ENCODE measurements at places on chromosomes 11 and 22.

DNA sequence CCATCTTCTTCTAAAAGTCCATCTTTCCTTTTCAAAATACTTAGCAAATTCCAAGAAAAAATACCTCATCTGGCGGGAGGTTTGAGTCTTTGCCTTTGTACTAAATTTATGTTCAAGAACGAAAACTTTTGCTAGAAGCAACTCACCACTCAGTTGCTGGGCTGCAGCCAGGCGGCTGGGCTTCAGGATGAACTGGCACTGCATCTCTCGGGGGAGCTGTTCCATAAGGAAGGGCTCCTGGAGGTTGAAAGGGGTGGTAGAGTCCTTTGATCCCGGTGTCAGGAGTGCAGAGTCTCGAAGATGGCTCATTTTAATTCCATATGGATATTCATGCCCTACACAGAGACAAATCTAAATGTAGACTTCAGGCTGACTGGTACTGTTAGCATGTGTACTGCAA, 105.8 kb downstream of the ARHGAP20 start:
- no peak for DNase-seq

DNA sequence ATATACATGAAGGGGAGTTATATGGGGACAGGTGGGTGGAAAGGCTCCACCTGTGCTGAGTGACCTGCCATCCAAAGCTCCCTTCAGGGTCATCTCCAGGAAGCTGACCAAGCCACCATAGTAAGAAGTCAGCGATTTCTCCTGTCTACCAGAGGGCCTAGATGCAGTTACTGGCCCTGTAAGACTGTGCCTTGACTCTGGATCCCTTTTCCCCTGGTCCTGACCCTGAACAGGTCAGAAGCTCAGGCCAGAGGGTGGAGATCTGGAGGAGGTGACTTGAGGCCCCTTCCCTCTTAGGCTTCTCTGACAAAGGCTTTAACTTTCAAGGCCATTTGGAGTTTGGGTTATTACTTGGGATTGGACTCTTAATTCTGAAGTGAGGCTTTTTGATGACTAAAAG, 69.7 kb downstream of the GDPD4 start:
- DNase-seq: no peak

DNA sequence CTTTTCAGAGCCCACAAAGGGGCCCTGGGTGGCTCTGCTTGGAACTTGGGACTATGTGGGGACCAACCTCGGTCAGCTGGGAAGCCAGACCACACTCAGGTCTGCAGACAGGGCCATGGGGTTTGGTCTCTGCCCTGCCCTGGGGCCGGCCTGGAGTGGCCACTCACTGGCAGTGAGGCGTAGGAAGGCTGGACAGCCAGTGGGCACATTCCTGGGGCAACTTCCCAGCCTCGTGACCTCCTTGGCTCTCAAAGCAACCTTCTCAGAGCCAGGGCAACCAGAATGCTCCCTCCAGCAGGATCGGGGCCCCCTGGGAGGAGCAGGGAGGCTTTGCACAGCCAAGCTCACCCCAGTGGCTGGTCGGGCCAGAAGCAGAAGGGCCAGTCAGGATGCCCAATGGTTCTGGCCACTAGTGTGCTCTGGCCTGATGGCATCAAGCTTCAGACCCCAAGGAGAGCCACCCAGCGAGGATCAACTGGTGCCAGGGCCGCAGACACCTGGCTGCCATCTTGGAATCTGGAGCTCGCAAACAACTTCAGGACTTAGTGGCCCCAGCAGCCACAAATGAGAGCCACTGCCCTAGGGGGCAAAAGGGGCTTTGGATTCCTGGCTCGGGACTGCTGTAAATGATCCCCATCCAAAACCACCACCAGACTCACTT, 87.1 kb downstream of the MYEOV start:
- no peak for DNase-seq

DNA sequence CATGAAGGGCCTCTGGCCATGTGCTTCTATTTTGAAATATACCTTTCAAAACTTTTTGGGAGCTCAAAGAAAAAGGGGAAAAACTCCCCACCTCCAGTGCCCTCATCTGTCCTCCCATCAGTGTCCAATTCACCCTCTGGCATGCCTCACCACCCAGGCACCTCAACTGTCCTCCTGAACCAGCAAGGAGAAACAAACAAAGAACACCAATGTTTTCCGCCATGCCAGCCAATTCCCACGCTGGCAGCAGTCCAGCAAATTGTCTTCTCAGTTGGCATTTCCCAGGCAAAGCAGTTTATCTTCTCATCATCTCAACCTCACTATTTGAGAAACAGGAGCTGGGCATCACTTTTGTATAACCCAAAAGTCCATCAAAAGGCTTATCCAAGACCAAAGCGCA, 496.9 kb downstream of the SOX6 start:
- DNase-seq: no peak

DNA sequence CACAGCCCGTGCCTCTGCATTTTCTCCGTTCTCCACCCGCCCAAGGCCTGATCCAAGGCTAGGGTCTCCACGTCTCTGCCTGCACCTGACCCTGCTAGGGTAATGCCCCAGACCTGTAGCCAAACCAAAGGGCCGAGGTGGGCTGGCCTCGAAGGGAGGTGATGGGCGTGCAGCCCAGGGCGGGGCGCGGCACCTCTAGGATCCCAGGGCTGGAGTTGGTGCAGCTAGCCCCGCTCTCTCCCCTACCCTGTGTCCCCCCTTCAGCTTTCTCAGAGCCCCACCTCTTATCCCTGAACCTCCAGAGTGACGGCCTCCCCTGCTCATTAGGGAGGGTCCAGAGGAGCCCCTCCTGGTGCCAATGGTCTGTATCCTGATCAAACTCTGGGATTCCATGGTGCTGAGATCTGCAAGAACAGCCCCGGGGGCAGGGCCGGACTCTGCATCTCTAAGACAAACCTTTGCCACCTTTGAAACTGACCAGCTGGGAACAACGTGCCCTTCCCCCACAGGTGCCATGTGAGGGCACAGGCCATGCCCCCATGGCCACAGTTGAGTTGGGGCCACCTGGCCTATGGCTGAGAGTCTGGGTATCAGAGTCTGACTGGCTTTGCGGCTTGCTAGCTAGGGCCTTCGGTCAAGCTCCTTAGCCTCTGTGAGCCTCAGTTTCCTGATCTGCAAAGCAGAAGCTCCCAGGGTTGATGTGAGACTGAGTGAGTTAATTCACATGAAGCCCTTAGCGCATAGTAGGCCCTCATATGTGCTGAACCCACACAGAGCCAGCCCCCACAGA, 23.1 kb upstream of the CBX7 start:
- no peak for DNase-seq

DNA sequence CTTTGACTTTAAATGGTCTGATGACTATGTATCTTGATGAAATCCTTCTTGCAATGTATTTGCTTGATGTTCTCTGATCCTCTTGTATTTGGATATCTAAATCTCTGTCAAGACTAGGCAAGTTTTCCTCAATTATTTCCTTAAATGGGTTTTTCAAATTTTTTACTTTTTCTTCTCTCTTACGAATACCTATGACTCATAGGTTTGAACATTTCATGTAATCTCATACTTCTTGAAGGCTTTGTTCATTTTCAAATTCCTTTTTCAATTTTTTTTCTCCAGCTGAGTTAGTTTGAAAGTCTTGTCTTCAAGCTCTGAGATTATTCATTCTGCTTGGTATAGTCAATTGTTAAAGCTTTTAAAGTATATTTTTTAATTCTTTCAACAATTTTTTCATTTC, 13.1 kb downstream of the OR10W1 start:
- no peak for DNase-seq

GRCh38 chr11:33025339-33025722, 9.7 kb downstream of the DEPDC7 start:
- no peak for DNase-seq

- no peak for DNase-seq
Observed at GRCh38 chr11:34855754-34856095, 60.5 kb downstream of the APIP start.

DNA sequence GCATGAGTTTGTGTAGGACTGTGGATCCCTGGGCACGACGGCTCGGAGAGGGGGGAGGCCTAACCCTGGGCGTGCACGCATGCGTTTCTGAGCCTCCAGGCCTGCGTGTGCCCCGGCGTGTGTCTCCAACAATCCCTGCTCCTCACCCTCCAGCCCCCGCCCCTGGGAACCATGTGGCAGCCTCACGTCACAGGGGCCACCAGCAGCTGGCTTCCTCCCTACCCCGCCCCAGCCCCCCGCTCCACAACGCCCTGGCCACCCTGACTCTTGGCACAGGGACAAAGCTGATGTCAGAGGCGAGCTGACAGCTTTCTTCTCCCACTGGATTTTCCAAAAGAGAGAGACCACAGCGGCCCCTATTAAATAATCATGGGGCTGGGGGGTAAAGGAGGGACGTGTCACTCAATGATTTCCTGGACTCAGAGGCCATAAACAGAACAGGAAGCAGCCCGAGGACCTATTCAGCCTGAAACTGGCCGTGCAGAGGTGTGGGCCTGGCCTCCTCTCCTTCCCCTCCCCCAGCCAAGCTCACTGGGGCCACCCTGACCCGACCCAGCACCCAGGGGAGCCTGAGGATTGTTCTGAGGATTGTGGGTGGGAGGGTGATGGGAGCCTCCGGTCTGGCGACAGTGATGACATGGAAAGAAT, 6.8 kb upstream of the LIF start:
- no peak for DNase-seq

GRCh38 chr11:62959422-62959980, 25.3 kb downstream of the SLC22A6 start:
- DNase-seq: no peak

DNA sequence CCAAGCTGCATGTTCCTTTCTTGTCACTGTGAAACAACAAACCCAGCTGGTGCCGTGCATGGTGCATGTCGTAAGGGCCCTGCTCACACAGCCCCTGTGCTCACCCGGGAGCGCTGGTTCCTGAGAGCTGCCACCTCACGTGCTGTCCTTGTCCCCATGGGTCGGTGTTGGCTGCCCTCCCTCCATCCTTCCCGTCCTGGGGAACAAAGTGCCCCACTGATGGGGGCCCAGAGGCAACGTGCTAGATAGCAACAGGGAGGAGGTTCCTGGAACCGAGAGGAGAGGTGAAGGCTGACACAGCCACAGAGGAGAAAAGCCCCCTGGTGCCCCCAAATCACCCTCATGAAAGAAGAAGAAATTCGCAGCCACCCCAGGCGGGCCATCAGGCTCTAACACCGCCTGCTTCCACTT, 56.6 kb upstream of the SLC22A12 start:
- no peak for DNase-seq

GRCh38 chr11:101474666-101475065, 109.1 kb downstream of the TRPC6 start:
- no peak for DNase-seq

- DNase-seq: no peak
Observed at GRCh38 chr11:115251126-115251525, 253.1 kb downstream of the CADM1 start.

DNA sequence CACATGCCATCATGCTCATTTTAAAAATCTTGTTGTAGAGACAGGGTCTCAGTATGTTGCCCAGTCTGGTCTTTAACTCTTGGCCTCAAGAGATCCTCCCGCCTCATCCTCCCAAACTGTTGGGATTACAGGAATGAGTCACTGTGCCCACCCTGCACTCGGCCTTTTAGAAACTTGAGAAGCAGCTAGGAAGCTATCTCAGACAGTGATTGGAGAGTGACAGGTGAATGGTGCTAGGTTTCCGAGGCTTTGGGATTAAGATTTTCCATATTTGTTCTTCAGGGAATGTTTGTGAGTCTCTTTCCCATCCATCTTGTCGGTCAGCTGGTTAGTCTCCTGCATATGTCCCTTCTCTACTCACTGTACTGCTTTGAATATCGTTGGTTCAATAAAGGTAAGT, 10.5 kb downstream of the EI24 start:
- DNase-seq: no peak

DNA sequence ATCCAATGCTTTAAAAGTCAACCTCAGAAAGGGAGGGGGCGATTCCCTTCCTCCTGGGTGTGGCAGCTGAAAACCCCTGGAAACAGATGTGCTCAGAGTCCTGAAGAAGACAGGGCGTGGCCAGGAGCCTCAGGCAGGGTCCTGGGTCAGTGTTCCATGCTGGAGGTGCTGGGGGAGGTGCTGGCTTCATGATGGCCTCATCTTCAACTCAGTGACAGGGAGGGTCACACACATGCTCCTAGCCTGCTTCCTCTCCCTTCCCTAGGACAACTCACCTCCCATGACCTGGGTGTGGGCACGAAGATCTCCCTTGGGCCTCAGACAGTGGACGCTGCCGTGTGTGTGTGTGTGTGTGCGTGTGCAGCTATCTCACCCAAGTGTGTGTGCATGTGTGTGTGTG, 245.6 kb upstream of the B3GAT1 start:
- no peak for DNase-seq

DNA sequence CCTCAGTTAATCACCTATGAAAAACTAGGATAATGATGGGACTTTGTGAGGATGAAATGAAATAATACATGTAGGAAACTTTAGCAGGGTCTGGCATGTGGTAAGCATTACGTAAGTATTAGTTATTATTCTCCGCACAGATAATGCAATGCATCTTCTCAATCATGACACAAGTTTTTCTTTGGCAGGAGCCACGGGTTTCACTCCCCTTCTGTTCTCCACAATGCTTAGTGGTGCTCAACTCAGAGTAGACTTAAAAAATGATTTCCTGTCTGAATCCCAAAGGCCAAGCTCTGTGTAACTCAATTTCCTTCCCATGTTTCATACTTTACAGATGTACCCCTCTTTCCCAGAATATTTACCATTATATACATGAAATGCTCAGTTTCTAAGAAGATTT, 82.9 kb downstream of the CCDC34 start:
- DNase-seq: no peak

DNA sequence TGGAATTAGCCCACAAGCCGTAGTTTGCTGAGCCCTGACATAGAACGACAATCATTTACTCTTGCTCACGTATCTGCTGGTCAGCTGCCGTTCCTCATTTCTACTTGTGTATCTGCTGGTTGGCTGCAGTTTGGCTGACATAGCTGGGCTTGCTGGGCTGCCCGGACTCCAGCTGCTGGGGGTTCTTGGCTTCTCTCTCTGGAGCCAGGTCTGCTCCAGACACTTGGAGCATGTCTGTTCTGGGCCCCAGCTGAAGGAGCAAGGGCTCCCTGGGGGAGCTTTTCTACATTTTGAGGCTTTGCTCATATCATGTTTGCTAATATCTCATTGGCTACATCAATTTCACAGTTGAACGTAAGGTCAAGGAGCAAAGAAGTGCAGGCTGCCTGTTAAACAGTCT, 47.3 kb downstream of the PRDM11 start:
- DNase-seq: no peak

GRCh38 chr11:2312232-2313042, 10.6 kb downstream of the TSPAN32 start:
- no peak for DNase-seq

DNA sequence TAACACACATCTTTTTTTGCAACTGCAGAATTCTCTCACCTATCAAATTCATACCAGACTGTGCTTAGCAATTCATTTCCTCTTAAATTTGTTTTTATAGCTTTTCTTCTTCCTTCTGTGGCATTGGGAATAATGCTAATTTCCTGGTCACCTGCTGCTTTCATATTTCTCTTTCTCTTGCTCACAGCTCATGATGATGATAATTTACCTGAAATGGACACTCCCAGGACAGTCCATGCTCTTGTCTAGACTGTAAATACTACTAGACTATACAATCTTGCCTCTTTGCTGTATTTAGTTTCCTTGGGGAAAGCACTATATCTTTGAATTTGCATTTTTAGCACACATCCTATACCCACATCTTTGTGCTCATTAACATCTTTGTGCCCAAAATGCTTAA, 15.5 kb downstream of the CASP5 start:
- no peak for DNase-seq
